ENCODE measurements at places on chromosomes 5 and 9.
A peak's percentile ranks its signal among the peaks of the same experiment; 100 is the strongest.

DNA sequence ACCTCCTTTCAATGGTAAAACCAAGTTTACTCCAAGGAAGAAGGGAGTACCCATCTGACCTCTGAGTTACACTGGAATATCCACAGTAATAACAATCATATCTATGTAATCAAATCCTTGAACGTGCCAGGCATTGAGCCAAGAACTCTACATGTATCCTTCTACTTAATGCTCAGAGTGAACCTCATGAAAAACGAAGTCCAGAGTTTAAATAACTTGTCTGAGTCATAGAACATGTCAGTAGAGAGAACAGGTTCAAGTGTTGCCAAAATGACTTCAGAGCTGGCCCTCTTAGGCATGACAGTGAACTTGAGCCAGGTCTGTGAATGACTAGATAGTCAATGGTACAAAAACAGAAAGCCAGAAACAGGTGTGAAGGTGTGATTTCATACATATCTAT, 164.1 kb upstream of the ZNF618 start:
- no peak for DNase-seq

DNA sequence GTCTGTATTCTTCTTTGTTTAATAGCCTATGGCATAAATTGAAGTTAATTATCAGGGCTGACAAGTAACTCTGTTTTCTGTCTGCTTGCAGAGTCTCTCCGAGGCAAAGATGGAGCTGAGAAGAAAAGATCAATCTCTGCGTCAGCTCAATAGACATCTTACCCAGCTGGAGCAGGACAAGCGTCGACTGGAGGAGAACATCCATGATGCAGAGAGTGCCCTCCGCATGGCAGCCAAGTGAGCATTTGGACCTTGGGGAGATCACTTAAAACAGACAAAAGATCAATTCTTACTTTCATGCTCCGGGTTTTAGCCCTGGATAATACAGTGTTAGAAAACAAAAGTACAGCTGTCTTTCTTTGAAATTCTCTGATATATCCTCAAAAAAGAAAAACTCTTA, 293.8 kb downstream of the CCDC171 start:
- DNase-seq = no peak

DNA sequence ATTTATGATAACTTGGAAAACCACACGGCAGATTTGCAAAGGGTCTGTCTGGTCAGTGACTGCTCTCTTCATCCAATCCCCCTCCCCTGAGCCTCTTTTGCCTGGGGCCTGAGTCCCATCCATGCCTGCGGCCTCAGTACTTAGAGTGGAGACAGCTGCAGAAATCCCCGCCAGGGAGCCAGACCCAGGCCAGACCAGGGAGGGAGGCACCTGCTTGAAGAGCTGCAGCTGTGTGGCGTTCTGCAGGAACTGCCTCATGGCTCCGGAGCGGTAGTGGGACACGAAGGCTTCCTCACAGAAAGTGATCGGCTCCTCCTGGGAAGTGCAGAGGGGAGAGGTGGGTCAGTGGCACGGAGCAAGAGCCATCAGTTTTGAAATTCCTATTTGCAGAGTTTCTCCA, 101.6 kb downstream of the CRB2 start:
- DNase-seq = no peak

GRCh38 chr5:90161414-90161813, 248.1 kb downstream of the CETN3 start:
- no peak for DNase-seq

DNA sequence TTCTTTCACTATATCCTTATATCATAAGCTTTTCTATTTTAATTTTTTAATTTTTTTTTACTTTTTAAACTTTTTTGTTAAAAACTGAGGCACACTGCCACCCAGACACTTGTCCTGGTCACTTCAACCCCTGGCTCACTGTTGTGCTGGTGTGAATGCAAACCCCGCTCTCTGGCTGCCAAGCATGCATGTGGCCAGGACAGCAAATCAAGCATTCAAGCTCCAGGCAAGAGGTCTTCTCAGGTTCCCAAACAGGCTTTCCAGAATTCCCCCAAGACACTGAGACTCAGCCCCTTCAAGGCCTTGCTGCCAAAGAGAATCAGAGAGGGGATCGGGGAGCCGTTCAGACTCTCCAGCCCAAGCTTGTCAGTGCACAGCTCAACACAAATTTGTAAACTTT, 139.9 kb downstream of the FANCC start:
- DNase-seq = no peak

GRCh38 chr9:3434594-3434993, 91.2 kb downstream of the RFX3 start:
- DNase-seq = no peak

- no peak for DNase-seq
Measured at GRCh38 chr5:74630453-74631066, 10.0 kb downstream of the ENC1 start.

GRCh38 chr5:83523929-83524328, 52.4 kb downstream of the VCAN start:
- no peak for DNase-seq

DNA sequence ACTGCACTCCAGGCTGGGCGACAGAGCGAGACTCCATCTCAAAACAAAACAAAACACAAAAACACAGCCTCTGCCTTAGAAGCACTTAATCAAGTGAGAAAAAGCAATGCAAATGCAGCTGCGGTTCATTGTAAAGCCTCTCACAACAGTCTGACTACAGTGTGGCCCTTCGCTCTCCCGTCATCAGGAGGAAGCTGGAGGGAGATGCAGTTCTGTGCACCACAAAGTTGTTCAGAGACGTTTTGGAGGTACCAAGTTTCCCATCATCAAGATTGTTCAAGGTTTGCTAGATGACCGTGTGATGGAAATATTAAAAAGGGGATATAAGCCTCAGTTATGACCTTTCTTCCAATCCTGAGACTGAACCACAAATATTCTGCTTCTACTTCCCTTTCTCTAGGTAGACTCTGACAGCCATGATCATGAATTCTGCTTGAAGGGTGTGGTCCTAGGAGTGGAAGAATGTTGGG, 40.9 kb downstream of the SEC61B start:
- DNase-seq = no peak

- DNase-seq = no peak
Measured at GRCh38 chr5:68565427-68565826, 349.9 kb downstream of the PIK3R1 start.

- no peak for DNase-seq
Measured at GRCh38 chr9:124188331-124189110, 69.2 kb upstream of the NEK6 start.

DNA sequence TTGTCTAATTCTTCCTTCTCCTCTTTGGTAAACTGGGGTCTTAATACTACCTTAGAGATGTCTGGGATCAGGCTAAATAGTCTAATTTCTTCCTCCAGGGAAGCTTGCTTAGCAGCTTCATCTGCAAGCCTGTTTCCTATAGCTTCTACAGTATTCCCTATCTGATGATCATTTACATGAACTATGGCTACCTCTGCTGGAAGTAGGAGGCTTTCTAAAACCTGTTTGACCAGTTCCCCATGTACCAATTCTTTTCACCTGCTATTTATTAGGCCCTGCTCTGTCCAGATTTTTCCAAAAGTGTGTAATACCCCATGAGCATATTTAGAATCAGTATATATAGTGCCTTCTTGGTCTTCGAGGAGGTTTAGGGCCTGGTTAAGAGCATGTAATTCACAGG, 619.8 kb downstream of the HINT1 start:
- DNase-seq = no peak

DNA sequence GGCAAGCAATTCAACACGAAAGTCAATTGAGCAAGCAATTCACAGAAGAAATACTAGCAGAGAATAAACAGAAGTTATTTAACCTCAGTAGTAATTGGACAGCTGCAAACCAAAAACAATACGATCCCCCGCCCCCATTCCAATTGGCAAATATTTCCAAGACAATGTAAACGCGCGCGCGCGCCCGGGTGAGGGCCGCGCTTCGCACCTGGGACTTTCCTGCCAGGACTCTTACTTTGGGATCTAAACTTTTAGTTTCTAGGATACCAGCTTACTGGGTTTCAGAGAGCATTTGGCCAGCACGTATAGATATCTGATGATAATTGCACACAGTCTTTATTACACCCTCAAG, 8.6 kb downstream of the RUFY1 start:
- DNase-seq = no peak

DNA sequence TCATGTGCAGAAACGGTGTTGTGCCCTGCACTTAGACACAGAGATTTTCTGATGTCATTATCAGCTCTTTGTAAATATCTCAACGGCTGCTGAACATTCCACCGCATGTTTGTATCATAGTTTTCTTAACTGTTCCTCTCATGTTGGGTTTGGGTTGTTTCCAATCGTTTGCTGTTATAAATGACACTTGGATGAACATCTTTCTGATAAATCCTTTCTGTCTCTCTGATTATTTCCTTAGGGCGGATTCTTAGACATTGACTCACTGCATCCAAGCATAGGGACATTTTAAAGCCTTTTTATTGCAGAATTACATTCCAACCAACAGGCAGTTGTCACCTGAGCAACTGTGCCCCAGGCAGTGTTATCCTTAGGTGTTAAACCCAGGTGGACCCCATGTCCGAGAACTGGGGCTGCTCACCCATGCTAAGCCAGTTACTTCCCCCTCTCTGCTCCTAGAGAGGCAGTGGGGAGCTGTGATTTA, 28.5 kb downstream of the COL5A1 start:
- DNase-seq = no peak

DNA sequence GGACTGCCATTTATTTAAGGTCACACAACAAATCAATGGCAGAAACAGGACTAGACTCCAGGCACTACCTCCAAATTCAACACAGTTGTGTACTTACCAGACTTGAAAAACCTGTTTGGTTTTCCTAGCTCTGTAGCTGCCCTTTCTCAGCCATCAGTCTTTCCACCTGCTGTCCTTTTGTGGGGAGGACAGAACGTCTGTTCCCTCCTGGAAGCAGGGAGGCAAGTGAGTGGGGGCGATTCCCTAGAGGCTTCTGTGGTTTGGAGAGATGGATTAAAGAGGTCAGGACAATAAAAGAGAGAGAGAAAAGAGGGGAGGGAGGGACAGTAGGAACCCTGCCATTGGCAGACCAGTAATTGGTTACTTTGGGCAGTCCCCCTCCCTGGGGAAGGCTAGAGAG, 14.7 kb downstream of the ASTN2 start:
- no peak for DNase-seq

DNA sequence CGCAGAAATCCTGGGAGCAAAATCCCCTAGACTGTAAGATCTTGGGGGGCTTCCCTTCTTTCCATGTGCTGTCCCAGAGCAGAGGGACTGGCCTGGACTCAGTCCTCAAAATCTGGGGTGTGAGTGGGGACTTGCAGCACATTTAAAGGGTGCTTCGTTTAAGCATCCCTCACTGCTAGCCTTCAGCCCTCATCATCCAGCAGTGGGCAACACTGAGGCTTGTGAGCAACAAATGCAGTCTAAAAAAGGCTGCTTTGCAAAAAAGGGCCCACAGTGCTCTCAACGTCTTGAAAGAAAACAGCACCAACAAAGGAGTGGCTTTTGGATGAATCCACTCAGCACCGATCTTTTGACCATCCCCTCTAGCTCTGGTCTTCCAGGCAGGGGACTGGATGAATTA, 128.3 kb upstream of the TBC1D2 start:
- DNase-seq = no peak

DNA sequence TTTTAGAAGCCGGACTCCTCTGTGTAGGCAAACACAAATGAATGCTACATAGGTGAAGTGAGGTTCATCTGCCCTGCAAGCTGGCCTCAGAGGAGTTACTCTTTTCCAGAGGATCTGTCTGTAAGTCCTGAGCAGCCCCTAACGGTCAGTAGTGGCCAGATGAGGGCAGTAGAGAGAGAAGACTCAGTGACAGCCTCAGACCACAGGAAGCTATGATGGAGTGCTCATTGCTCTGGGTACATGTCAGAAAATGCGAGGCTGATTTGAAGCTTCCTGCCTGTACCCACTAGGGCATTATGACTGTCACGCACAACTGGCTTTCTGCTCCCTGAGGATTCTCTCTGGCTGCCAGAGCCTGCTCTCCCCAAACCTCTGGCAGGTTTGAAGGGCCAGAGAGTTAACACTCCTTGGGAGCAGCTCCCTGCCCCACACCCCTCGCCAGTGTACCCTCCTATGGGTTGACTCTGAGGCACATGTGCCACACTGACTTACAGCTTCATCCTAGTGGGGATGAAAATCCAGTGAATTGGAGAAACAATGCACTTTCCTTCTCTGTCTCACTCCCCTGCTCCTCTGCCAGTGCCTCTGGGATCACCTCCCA, 141.5 kb downstream of the GABRG2 start:
- DNase-seq = no peak

GRCh38 chr5:1494780-1495524, 28.8 kb downstream of the LPCAT1 start:
- no peak for DNase-seq

DNA sequence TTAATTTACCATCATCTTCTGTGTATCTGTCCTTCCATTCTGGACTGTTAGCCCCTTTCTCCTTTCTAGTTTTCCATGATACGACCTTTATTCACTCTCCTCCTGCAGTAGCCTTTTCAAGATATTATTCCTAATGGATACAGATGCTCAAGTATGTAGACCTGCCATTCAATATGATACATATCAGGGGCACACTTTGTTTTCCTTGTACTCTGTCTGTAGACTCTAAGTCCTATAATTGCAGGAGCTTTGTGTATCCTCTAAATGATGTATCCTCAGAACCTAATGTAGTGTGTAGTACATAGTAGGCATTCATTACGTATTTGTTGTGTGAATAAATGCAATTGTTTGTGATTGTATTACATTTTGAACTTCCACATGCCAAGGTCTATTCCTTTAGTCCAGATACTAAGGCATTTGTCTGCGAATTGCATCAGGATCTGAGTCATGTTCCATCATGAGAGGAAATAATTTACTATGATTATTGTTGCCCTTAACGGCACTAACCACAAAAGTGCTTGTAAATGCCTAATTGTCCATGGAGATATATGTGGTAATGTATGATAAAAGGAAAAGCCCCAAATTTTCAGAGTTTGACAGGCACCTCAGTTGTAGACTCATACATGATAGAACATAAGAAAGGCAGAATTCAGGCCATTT, 57.1 kb upstream of the IZUMO3 start:
- no peak for DNase-seq

- no peak for DNase-seq
Measured at GRCh38 chr5:132283423-132284043, 10.7 kb upstream of the SLC22A4 start.

- DNase-seq = peak; percentile 54
Measured at GRCh38 chr5:76641514-76642120, 18.4 kb upstream of the F2RL2 start.

DNA sequence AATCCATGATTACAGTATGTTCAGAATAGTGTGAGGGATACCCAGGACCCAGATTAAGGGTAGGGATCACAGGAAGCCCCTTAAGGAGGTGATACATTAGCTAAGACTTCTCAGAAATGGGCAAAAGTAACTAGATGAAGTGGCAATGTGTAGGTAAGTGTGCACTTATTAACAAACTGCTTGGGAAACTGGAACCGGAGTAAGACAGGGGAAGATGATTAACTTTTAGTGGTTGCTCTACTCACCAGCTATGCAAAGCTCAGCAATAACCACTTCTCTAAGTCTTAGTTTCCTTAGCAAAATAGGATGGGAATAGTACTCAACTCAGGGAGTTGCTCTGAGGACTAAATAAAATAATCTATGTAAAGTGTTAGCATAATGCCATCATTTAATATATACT, 182.2 kb downstream of the MCTP1 start:
- DNase-seq = no peak

GRCh38 chr5:135248801-135249231, 150.2 kb downstream of the MACROH2A1 start:
- DNase-seq = no peak

- DNase-seq = peak; percentile 55
Measured at GRCh38 chr9:136538599-136539426, 7.0 kb downstream of the NOTCH1 start.
